Inflammatory macrophage (primary cell): ENCODE measurements at places on chromosomes 3 and 15.

DNA sequence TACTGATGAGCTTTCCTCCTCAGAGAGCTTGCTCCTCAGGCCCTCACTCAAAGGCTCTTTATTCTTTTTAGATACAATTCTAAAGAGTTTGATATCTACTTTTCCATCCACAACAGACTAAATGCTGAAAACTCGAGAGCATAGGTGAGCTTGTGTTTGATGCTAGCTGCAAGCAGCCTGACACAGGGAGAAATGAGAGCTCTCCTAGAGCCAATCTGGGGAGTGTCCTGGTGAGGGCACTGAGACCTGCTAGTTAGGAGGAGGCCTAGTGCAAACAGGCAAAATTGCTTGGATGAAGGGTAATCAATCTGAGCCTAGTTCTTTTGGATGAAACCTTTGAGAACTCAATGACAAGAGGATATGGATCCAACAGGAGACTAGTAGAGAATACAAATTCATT lies 300.8 kb downstream of the ZBTB20 start:
- no peak for DNase-seq

GRCh38 chr3:5565026-5565425 lies 377.5 kb downstream of the EDEM1 start:
- no peak for DNase-seq

GRCh38 chr3:43465109-43465508 lies 156.7 kb downstream of the ANO10 start:
- no peak for DNase-seq

- no peak for DNase-seq
Measured at GRCh38 chr3:141618103-141618910, 119.8 kb upstream of the RNF7 start.

DNA sequence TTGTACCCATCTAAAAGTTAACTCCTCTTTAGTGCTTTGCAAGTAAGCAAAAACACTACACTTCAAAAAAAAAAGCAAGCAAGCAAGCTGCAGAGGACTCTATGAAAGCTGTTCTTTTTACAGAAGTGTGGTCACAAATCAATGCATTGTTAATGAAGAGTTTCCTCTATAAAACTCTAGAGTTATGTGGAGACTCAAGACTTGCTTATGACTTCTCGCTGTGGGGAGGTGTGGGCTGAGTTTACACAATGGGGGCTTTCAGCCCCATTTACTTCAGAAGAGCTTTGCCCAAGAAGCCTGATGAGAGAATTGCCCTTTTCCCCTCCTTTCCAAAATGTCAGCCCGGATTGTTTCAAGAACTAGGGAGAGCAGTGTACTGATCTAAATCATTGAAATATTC lies 144.4 kb downstream of the IGSF11 start:
- no peak for DNase-seq

GRCh38 chr3:38614091-38614490 lies 35.4 kb downstream of the SCN5A start:
- no peak for DNase-seq

DNA sequence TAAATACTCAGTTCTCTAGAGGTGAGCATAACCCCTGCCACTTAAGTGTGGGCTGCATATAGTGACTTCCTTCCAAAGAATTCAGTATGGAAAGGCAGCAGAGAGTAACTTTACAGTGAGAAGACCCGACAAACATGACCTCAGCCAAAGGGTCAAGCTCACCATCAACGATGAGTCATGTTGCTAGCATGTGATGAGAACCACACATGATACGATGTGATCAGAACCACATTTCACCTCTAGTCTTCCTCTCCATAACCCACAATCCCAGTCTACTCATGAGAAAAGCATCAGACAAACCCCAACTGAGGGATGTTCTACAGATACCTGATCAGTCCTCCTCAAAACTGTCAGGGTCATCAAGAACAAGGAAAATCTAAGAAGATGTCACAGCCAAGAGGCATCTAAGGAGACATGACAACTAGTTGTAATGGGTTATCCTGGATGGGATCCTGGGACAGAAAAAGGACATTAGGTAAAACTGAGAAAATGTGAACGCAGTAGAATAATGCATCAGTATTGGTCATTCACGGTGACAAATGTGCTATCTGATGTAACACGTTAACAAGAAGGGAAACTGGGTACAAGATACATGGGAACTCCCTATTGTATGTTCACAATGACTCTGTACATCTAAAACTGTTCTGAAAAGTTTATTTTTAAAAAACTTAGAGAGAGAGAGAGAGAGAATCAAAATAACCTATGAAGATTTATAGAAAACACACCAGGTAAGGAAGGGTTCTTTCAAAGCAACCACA lies 28.3 kb downstream of the SEC61A1 start:
- peak; percentile 82 for DNase-seq

DNA sequence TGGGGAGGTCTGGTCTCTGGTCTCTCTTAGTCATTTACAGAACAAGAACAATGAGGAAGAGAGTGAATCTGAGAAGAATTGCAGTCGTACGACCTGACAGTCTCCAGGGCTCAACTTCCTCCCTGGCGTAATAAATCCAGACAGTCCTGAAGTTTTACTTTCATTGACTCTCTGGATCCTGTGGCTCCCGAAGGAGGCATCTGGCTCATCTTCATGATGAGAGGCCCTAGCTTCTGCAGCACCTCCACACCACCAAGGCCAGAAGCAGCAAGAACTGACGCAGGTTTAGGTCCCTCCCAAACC lies 11.8 kb upstream of the CYFIP1 start:
- peak; percentile 36 for DNase-seq

GRCh38 chr15:59322056-59322759 lies 50.5 kb downstream of the MYO1E start:
- DNase-seq: no peak

GRCh38 chr3:38027466-38028465 lies 1.7 kb downstream of the PLCD1 start:
- no peak for DNase-seq

GRCh38 chr15:52532427-52532826 lies 3.7 kb upstream of the MYO5A start:
- DNase-seq: no peak

- peak; percentile 61 for DNase-seq
Measured at GRCh38 chr3:52983336-52983807, 62.5 kb downstream of the SFMBT1 start.

- DNase-seq: no peak
Measured at GRCh38 chr15:66767240-66767659, 65.2 kb downstream of the SMAD6 start.

DNA sequence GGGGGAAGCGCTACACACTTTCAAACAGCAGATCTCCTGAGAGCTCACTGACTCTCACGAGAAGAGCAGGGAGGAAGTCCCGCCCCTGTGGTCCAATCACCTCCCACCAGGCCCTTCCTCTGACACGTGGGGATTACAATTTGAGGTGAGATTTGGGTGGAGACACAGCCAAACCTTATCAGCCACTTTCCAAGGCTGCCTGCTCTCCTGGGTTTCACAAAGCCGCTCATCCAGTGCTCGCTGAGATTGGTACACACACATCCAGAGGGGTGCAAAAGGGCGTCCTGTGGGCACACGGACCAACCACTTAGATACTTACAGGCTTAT lies 23.1 kb downstream of the XXYLT1 start:
- DNase-seq: no peak

DNA sequence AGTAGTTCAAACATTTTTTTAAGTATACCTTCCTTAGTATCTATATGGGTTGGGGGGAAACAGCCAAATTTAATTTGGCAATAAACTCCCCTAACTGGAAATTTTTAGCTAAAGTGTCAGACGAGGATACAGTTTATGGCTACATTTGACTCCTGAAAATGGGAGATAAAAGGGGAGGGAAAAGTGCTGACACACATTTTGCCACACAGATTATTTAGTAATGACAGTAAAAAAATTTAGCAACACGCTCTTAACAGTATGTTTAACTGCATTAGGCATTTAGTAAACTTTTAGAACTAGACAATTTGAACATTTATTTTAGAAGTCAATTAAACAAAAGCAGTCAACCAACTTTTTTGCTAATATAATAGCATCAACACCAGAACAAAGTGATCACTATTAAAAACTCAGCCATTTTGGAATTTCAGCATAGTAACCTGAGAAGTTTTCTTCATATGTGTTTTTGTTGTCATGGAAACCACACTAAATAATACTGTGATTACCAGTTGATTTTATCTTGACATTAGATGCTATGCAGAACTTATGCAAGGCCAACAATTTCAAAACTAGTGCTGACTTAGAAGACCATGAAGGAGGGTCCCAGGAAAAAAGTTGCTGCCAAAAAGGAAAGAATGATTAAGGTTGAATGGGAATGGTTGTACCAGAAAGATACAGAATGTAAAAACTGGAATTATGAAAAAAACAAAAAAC lies 47.0 kb upstream of the TFG start:
- no peak for DNase-seq

DNA sequence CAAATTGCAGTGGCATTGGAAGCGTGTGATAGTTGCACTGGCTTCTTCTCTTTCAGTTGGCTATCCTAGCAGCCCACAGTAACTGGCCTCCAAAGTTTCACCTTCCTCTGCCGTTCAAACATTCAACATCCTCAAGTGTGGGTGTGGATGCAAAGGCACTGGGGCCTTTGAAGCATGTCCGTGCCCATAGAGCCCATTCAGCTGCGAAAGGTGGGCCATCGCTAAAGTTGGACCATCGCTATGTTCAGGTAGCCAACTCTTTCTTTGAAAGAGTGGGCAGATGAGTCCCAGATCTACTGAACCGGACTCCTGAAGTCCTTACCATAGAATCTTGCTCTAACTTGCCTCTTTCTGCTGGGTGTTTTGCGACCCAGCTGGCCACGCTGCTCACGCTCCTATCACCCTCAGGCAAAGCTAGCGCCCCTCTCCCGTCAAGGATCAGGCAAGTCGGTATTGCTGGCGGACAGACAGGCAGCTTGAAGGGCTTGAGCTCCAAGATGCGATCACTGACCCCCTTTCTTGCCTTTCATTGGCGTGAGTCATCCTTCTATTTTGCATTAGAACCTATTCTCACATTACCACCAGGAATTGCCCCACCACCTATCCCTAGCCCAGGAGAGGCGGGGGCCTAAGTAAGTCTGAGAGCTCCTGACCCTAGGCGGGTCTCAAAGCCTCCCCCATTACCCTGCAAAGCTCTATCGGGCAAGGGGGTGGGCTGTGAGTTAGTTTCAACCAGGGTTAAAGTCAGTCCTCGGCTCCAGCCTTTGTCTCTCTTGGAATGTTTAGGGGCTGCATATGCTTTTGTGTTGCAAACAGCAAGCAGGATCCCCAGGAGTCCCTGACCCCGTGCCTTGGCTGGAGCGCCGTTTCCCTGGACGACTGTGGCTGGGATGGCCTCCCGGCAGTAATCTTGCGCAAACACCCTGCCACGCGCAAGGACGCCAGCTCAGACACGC lies 28.7 kb downstream of the ZIC4 start:
- no peak for DNase-seq

DNA sequence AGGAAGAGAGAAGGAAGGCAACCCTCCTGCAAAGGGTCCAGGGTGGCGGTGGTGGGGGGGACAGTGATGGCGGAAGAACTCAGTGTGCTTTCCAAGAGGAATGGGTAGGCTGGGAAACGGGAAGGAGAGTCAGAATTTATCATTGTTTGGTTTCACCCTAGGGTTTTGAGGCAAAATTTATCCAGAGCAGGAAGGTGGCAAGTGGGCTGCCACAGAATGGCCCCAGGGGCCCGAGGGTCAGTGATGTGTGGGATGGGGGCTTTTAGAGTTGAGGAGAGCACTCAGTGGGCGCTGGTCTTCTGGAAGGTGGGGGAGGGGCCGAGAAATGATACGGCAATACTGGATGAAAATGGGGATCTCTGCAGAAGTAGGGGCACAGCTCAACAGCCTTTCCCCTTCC lies 581 bp downstream of the FAM131A start:
- no peak for DNase-seq

GRCh38 chr3:9986230-9986725 lies 363 bp downstream of the EMC3 start:
- no peak for DNase-seq

- DNase-seq: no peak
Measured at GRCh38 chr3:189941125-189941524, 179.6 kb downstream of the P3H2 start.

DNA sequence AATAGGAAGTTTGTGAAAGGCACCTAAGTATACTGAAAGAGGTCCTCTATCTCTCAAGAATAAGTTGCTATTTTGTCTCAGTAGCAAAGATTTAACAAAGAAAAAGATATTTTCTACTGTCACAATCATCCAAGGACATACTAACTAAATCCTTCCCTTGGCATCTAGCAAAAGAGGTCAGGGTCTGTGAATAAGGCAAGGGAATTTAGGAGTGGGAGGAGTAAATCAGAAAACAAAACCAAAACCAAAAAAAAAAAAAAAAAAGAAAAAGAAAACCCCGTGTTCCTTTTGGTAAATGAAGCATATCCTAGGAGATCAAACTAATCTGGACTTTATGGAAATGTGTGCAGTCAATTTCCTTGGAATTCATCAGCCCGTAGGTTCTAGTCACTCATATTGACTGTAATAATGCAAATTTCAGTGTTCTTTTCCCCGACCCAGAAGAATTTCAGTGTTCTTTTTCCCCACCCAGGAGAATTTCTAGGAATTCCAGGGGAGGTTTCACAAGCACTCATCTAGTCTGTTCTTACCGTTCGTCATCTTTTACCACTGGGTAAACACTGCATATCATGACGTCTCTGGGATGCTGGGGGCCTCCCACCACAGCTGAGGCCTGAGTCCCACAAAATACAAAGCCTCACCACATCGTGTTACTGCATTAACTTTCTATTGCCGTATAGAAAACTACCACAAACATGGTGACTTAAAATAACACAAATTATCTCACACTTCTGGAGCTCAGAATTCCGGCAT lies 113.8 kb upstream of the CCDC54 start:
- DNase-seq: no peak

- DNase-seq: no peak
Measured at GRCh38 chr3:12716605-12717151, 42.4 kb downstream of the TMEM40 start.

GRCh38 chr15:93941697-93942096 lies 289.7 kb upstream of the MCTP2 start:
- DNase-seq: no peak

GRCh38 chr3:156723182-156723619 lies 48.8 kb downstream of the TIPARP start:
- no peak for DNase-seq

DNA sequence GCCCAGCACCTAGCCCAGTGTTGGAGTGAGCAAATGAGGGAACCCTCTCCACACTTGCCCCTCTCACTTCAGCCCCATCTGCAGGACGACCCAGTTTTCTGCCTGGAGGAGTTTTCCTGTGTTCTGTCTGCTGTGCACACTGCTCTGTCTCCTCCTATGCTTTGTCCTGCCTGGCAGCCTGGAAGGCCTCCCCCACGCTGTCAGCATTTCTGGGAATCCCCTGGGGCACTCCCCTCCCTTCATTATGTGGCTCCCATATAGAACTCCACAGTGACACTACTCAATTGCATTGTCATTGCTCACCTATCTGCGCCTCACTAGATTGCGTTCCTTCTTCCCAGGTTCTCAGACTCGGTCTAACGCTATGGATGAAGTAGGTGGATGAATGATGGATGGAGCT lies 13.9 kb downstream of the CLSTN2 start:
- DNase-seq: no peak
